ENCODE measurements at places on chromosomes 12 and 14. TPM values are rescaled to one million over a fixed set of nuclear protein-coding genes. Genes with fewer than 3 reads are reported as not detected.

- DNase-seq, result no peak
These were observed 4.3 kb upstream of the LRTM2 start for GRCh38 chr12:1815814-1816729.

DNA sequence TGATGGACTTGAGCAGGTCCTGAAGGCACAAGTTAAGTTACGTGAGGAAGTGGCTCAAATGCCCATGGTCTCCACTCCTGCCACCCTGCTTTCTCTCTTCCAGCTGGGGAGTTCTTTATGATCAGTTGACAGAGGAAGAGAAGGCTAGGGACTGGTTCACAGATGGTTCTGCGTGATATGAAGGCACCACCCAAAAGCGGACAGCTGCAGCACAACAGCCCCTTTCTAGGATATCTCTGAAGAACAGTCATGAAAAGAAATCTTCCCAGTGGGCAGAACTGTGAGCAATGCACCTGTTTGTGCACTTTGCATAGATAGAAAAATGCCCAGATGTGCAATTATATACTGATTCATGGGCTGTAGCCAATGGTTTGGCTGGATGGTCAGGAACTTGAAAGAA, 162.4 kb upstream of the FSCB start:
- DNase-seq, result no peak

GRCh38 chr12:71138011-71138410, 19.8 kb downstream of the TSPAN8 start:
- no peak for DNase-seq

DNA sequence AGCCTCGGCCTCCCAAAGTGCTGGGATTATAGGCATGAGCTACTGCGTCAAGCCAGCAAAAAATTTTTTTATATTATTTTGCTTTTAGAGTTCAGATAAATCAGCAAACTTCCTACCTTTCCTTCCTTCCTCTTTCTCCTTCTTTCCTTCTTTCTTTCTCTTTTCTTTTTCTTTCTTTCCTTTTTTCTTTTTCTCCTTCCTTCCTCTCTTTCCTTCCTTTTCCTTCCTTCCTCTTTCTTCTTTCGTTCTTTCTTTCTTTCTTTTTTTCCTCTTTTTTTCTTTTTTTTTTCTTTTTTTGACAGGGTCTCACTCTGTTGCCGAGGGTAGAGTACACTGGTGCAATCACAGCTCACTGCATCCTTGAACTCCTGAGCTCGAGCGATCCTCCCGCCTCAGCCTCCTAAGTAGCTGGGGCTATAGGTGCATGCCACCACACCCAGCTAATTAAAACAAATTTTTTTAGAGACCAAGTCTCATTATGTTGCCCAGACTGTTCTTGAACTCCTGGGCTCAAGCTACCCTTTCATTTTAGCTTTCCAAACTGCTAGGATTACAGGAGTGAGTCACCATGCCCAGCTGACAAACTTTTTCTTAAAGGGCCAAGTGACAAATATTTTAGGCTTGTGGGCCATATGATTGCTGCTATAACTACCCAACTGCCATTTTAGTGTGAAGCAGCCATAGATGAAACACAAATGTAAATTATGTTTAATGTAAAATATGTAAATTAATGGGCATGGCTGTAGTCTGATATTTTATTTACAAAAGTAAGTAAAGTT, 7.1 kb upstream of the WASHC4 start:
- no peak for DNase-seq

DNA sequence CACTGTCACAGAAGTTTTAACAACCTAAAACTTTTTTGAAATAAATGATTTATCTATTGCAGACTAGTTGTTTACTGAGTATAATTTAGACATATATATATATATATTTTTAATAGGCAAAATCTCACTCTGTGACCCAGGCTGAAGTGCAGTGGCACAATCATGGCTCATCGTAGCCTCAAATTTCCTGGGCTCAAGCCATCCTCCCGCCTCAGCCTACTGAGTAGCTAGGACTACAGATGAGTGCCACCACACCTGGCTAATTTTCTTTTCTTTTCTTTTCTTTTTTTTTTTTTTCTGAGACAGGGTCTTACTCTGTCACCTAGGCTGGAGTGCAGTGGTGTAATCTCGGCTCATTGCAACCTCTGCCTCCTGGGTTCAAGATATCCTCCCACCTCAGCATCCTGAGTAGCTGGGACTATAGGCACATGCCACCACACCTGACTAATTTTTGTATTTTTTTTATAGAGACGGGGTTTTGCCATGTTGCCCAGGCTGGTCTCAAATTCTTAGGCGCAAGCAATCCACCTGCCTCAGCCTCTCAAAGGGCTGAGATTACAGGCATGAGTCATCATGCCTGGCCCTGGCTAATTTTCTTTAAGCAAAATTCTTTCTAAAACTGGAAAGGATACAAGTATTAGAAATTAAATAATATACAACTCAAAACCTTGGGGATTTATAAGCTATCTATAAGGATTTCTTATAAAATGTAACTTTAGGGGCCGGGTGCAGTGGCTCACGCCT, 23.1 kb downstream of the EEA1 start:
- no peak for DNase-seq

- DNase-seq, result no peak
These were observed 139.1 kb downstream of the ERC1 start for GRCh38 chr12:1130164-1130563.

- no peak for DNase-seq
These were observed 46.4 kb downstream of the RESF1 start for GRCh38 chr12:32005496-32006125.

The EGLN3 gene
- total RNA-seq, result 0.89 TPM

Data from neural crest cell (in vitro differentiated cells).